Activated B cell treated with CpG ODN at 0.5 μM for 24 hours (primary cell): ENCODE measurements at places on chromosomes 6 and 20. TPM values are rescaled to one million over a fixed set of nuclear protein-coding genes. Genes with fewer than 3 reads are reported as not detected.

PNLDC1 gene
- total RNA-seq: 0.24 TPM in 1 of 2 replicates, not detected in the other

LCA5 gene
- 0.17 and 0.18 TPM in 2 replicates for total RNA-seq

C6orf15 gene
- total RNA-seq: not detected in 2 replicates

ADGB gene
- total RNA-seq: not detected in 2 replicates
